Glomerular endothelial cell (primary cell): ENCODE measurements at places on chromosomes 16 and 17. TPM values are rescaled to one million over a fixed set of nuclear protein-coding genes. Genes with fewer than 3 reads are reported as not detected.

GRCh38 chr16:81843243-81843582 lies 64.1 kb downstream of the PLCG2 start:
- no peak for DNase-seq

GRCh38 chr17:47077576-47077975 lies 98.5 kb upstream of the RPRML start:
- DNase-seq = no peak

GRCh38 chr16:57801809-57802340 lies 416 bp downstream of the KIFC3 start:
- DNase-seq = no peak

- no peak for DNase-seq
Measured at GRCh38 chr16:9134306-9134705, 42.9 kb downstream of the HAPSTR1 start.

DNA sequence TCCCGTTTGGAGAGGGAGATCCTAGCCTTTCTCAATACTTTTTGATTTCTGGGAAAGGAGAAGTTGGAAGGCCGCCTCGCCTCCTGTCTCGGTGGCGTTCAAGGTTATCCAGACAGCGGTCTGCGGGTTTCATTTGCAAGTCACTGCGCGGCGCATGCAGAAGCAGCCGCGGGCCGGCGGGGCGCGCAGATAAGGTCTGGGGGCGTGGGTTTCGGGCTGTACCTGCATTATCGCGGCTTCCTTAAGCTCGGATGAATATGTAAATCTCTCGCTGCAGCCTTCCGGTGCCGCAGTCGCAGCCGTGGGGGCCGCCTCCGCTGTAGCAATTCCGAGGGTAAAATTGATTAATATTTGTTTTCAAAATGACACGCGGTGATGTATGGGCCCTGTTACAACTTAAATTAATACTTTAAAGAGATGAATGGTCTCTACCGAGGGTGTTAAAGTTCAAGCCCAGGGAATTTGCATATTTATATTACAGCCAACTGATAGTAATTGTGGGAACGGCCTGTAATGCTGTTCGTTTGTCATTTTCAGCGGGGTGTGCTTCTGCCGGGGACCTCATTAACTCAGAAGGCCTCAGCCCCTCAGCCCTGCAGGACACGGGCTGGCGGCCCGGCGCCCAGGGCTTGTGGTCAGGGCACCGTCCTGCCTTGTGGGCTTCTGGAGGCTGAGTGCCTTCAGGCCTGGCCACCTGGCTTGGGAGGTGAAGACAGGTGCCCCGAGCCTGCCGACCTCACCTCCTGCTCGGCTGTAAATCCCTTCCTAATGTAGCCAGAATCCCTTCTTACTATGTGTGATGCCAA lies 99.4 kb downstream of the CYLD start:
- DNase-seq = no peak

DNA sequence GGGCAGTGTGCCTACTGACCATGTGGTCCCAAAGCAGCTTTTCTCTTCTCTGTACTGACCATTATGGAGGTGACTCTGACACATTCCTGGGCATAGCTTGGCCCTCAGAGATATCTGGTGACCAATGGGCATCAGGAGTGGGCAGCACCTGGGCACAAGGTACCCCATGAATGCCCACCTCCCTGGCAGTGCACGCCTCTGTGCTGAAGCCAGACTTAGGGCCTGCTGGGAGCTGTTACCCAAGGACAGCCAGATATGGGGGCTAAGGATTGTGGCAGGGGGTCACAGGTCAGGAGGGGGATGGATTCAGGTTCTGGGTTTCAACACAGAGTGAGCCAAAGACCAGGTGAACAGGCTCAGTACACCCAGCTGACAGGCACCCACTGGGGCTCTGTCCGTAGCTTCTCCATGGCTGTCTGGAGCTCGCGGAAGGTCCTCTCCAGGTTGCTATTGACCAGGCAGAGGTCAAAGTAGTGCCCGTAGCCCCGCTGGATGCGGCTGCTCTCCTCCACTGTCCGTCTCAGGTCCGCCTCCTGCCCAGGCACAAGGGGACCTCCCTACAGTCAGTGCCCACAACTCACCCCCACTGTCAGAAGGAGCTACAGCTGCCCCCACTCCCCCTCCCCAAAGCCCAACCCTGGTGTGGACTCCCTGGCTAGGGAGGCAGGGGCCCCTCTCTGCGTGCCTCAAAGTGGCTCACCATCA lies 29.7 kb downstream of the MPP2 start:
- DNase-seq = no peak

DNA sequence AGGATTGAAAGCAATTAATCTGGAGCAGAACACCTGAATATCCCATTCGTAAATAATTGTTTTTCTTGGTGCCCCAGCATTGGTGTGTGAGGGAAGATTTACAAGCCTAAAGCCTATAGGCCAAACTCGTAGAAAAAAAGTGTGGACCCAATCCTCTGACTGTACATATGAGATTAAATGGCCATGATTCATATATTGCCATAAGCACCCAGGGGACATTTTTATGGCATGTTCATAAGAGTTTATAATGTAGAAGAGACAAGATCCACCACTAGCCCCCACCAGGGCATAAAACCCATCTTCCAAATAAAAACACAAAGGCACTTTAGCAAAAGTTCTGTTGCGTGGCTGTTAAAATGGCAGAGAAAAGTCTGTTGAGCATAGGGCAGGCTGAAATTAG lies 15.5 kb upstream of the SALL1 start:
- no peak for DNase-seq

- no peak for DNase-seq
Measured at GRCh38 chr16:5505091-5505887, 407.7 kb upstream of the EEF2KMT start.

The KRT33B gene
- not detected in 2 replicates for total RNA-seq

The TP53TG3C gene
- not detected in 2 replicates for total RNA-seq

The DPEP3 gene
- not detected in 2 replicates for total RNA-seq
